ENCODE measurements at places on chromosomes 12 and 14. TPM values are rescaled to one million over a fixed set of nuclear protein-coding genes. Genes with fewer than 3 reads are reported as not detected.

IFNG gene
- total RNA-seq: not detected

GLT8D2 gene
- 13.6 TPM for total RNA-seq

KRT6A gene
- 5.4 TPM for total RNA-seq

SLCO1B1 gene
- not detected for total RNA-seq

IL22 gene
- not detected for total RNA-seq

GRCh38 chr12:109870648-109871047 is 9.7 kb downstream of the GLTP start:
- H3K4me3 ChIP-seq: no peak overlapping the region
- H3K36me3 ChIP-seq: peaks cover 4% of the 10 kb centered on the region
- H3K4me1 ChIP-seq: peaks cover 14% of the 10 kb centered on the region
- DNase-seq: no peak

- H3K27ac ChIP-seq: no peak overlapping the region
- peaks cover 16% of the 10 kb centered on the region for H3K36me3 ChIP-seq
- no peaks in the 10 kb centered on the region for H3K4me1 ChIP-seq
- H3K27me3 ChIP-seq: no peaks in the 10 kb centered on the region
Observed at GRCh38 chr12:132541200-132541599, 51.2 kb downstream of the FBRSL1 start.
